ENCODE measurements at places on chromosomes 6 and 20.
A peak's percentile ranks its signal among the peaks of the same experiment; 100 is the strongest.

DNA sequence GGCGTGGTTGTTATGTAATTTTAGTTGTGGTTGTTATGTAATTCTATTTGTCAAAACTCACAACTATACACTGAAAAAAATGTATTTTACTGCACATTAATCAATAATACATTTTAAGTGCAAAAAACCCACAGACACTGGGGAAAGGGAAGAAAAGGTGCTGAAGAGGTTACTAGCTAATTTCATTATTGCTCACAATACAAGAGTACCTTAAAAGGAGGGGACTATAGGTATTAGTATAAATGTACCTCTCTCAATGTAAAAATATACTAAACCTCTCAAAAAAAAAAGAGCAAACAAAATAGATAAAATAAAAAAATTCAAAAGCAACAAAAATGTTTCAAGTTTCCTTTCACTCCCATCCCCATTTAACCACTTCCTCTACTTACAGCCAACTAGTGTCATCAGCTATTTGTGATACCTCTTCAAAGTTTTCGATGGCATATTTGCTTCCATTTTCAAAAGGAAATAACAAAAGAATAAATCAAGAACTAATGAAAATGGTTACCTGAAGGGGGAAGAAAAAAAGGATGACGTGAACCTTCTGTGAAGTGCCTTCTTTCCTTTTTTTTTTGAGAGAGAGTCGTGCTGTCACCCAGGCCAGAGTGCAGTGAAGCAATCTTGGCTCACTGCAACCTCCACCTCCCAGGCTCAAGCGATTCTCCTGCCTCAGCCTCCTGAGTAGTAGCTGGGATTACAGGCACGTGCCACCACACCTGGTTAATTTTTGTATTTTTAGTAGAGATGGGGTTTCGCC, 30.2 kb downstream of the RANBP9 start:
- no peak for DNase-seq

DNA sequence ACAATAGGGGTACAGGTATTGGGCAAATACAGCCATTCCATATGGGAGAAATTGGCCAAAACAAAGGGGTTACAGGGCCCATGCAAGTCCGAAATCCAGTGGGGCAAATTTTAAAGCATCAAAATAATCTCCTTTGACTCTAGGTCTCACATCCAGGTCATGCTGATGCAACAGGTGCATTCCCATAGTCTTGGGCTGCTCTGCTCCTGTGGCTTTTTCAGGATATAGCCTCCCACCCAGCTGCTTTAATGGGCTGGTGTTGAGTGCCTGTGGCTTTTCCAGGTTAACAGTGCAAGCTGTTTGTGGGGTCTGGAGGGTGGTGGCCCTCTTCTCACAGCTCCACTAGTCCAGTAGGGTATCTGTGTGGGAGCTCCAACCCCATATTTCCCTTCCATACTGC, 607.1 kb downstream of the MEI4 start:
- no peak for DNase-seq

DNA sequence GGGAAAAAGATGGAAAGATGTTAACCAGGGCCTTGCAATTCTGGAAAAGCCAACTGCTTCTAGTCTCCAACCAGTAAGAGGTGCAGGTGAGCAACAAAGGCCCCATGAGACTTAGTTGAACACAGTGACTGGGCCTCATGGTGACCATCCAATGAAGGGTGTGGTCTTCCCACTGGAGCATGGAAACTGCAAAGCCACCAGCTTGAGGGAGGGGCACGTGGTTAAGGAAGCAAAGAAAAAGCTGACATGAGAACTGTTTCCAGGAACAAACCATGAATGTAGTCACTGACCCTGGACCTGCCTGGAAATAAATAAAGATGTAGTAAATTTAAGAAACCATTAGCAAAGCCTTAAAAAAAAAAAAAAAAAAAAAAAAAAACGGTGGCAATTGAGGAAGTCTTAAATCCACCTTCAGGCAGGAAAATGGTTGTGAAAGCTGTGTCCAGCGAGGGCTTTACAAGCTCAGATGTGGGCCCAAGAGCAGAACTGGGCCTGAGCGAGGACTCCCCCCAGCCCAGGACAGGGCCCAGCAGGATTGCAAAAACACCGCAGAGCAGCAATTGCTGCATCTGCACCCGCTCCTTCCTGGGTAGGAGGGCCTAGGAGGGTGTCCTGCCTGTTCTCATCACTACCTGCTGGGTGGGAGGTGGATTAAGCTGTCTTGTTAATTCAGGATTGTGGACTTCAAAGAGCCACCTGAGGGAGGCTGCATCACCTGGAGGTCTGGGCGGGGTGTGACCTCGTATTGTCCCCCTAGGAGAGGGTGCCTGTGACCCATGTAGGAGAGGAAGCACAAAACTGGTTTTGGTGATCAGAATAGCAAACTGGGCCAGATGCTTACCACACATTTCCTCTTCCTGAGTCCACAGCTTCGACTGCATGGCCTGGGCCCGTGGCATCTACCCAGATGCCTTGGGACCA, 10.3 kb downstream of the GFRA4 start:
- DNase-seq, result no peak

- peak; percentile 26 for DNase-seq
Measured at GRCh38 chr6:36851149-36851614, 11.9 kb upstream of the CPNE5 start.

DNA sequence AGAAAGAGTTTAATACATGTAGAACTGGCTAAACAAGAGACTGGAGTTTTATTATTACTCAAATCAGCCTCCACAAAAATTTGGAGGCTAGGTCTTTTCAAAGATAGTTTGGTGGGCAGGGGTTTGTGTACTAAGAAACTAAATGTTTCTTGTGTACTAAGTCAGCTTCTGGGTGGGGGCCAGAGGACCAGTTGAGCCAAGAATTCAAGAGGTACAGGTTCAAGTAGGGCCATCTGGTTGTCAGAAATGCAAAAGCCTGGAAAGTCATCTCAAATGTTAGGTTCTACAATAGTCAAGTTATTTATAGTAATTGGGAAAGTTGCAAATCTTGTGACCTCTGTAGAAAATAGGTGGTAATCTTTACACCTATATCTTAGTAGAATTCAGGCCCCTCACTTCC, 51.7 kb downstream of the CEP43 start:
- DNase-seq, result no peak

- no peak for DNase-seq
Measured at GRCh38 chr6:85008296-85009009, 244.1 kb upstream of the TBX18 start.

DNA sequence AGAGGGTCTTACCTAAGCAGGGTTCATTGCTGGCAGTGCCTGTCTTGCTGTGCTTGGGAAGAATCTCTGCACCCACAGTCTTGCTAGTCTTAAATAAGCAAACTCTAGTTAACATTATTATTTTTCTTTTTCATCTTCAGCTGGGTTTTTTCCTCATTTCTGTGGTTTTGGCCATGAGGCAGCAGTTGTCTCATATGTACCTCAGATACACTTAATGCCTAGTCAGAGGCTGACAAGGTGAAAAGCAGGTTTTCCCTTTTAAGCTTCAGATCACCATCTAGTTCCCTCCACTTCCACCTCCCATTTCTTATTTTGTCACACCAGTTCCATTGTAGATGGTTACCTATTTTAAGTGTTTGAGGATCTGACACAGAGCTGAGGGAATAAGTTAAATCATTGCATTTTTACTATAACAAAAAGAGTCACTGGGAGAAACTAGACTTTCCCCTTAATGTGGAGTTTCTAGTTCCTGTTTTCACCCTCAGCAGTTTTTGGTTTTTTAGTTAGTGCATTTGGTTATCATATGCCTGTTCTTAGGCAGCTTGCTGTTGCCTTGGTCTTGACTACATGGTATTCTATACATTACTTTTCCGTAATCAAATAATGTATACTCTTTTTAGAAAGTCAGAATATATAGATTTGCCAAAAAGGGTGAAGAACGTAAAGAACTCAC, 46.0 kb downstream of the AFDN start:
- no peak for DNase-seq

DNA sequence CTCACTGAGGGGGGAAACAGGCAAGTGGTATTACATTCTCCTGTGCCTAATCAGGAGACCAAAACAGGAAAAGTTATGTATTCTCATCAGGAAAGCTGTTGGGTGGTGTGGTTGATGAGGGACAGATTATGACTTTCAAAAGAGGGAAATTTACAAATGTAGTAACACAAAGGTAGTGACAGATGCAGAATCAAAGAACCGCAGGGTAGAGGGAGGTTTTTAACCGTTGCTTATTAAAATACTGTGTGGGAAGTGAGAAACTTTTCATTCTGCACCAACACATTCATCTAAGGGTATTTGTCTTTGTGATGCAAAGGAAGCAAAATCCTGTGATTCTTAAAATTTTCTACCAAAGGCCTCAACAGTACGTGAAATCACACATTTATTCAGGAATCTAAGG, 288.2 kb upstream of the MAN1A1 start:
- DNase-seq, result no peak

DNA sequence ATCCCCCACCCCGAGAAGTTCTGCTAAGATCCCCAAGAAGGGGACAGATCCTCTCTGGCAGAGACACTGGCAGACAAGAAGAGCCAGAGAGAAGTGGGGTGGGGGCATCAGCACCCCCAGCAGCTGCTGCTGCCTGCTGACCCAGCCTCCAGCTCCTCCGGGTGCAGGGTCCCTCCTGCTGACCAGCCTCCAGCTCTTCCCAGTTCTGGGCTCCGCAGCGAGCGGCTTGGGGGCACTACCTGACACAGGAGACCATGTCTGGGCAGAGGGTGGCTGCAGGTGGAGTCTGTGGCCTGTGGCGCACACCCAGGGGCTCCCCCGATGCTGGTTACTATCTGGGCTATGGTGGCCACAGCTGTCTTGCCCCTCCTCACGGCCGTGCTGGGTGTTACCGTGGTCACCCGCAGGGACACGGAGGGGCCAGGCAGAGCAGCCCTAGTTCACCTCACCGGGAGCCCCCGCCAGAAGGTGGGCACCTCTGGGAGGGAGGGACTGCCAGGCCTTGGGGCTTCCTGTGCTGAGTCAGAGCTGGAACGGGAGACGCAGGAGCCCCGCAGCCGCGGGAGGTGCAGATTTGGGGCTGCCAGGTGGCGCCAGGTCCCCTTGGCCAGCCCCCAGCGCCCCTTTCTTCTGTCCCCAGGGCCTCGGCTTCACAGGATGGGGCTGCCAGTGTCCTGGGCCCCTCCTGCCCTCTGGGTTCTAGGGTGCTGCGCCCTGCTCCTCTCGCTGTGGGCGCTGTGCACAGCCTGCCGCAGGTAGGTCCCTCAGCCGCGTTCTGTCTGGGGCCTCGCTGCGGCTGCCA, 630 bp downstream of the LIME1 start:
- DNase-seq, result no peak

- peak; percentile 24 for DNase-seq
Measured at GRCh38 chr6:139262519-139263300, 29.1 kb downstream of the TXLNB start.

DNA sequence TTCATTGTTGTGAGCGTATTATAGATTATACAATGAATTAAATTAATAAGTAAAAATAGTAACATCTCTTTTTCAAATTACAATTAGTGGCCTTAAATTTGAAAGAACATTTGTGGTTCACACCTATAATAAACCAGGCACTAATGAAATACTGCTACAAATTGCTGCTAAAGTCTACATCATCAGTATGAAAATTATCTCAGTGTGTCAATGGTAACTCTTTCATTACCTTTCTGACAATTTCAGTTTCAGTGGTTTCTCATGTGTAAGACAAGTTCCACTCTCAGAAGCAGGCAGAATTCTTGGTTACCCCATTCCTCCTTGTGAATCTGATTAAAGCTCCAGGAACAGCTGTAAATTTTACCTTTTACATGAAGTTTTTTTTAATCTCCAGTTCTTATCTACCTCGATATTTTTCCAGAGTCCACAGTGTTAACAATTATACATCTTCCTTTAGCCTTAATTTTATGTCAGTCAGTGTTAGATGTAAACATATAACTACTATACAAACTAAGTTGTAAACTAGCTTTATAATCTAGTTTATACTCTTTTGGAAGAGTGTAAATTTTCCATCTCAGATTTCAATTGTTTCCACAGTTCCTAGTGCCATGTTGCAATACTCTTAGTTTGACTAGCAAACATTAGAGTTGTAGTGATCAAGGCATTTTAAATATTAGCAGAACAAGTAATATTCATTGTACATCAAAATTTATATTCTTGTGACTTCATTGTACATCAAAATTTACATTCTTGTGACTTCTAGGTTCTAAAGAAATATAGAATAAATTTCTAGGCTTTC, 1038.4 kb downstream of the EPHA7 start:
- no peak for DNase-seq

GRCh38 chr20:1939270-1939595, 44.0 kb downstream of the SIRPA start:
- no peak for DNase-seq

DNA sequence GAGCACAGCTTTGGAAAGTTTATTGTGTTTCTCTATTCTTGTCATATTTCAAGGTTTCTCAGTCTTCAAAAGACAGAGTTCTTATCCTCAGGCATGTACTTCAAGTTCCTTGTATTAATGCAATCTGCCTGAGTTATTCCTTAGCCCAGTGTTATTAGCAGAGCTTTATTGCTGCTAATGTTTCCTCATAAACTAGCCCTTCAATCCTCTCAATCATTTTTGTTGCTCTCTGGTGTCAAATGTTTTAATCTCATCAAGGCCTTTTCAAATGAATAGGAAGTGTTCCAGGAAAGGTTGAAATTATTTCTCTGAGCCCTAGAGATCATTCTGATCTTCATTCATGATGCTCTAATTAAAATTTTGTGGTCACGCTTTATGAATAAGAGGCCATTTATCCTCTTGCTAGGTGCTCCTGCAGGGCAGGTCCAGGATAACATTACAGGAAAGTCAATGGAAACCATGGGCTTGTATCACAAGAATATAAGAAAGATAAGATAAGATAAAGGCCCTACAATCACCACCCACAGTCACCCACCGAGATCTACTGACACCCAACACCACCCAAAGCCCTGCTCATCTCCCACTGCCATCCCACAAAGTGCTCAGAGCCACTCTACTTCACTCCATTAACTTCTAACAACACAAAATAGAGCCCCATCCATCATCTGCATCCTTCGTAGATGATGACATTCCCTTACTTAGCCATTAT, 125.9 kb downstream of the COL9A1 start:
- DNase-seq, result no peak

DNA sequence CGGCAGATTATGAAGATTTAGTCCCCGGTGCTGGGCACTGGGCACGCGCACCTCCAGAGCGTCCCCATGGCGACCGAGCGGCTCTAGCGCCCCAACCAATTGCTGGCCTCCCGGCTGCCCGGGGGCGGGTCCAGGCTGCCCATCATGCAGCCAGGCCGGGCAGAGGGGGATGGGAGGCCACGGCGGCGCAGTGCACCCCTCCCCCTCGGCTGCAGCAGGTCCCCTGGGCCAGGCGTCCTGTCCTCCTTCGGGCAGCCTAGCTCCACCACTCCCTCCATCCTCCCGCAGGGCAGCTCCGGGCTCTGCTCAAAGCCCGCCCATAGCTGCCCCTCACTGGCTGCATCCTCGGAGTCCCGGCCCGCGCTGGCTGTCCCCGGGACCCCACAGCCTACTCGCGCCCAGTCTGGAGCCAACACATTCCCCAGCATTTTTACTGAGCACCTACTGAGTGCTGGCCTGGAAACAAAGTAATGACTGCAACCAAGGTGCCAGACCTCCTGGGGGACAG, 99.4 kb downstream of the ASXL1 start:
- DNase-seq, result no peak

DNA sequence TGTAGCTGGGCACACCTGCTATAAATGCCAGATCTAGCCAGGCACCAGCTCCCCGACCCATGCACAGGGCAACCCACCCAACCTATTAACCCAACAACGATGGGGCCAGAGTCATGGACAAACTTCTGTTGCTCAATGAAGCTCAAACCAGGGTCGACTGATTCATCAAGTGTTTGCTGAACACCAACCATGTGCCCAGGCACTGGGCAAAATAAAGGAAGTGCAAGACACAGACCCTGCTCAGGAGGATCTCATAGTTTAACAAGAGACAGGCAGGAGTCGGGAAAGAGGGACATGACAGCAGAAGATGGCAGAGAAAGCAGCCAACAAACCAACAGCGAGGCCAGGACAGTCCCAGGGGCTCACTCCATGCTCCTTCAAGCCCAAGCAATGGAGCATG, 18.8 kb downstream of the KCNK5 start:
- DNase-seq, result no peak
